ENCODE measurements at places on chromosomes 11 and 22.

DNA sequence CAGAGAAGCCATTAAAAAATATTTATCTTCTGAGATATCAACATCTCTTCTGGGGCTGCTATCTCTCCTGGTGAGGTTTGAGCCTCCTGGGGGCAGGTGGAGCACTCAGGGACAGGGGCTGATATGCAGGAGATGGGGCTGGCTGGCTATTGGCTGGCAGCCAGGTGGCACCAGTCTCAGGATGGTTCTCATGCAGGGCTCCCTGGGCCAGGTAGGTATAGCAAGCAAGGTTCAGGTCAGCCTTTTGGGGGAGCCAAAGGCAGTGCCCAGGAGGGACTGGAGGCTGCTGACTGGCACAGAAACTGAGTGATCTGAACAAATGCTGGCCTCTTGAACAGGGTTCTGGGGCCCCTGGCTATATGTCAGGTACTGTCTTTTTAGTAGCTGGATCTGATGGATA is 29.7 kb upstream of the EMSY start:
- no peak for DNase-seq

GRCh38 chr11:11789735-11790369 is 51.9 kb upstream of the USP47 start:
- DNase-seq: no peak

- DNase-seq: no peak
These were observed 309.8 kb downstream of the SHANK2 start for GRCh38 chr11:70942593-70942992.

GRCh38 chr11:115550291-115551059 is 46.3 kb upstream of the CADM1 start:
- no peak for DNase-seq

DNA sequence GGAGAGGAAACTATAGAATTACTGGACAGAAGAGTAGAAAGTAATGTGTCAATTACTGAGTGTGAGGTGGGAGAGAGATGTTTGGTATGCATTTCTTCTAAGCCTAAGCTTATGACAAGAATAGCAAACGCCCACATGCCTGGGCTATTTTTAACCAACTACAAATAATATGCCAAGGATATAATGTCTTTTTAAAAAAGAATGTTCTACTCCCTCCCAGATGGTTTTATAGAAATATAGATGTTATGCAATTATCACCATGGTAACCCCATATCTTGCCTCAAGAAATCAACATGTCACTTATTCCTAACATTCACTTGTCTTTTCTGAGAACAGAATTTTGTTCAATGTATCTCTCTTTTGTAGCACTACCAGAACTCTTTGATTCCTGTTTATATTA is 996.7 kb upstream of the CHORDC1 start:
- DNase-seq: no peak

- DNase-seq: no peak
These were observed 58.3 kb downstream of the PRR5L start for GRCh38 chr11:36354221-36355003.

GRCh38 chr11:126318574-126319373 is 14.9 kb downstream of the DCPS start:
- DNase-seq: no peak

GRCh38 chr11:71420455-71421241 is 27.5 kb downstream of the DHCR7 start:
- DNase-seq: no peak

GRCh38 chr11:107605061-107606006 is 14.4 kb downstream of the ELMOD1 start:
- no peak for DNase-seq

GRCh38 chr11:110715541-110715940 is 3.3 kb upstream of the ARHGAP20 start:
- no peak for DNase-seq

DNA sequence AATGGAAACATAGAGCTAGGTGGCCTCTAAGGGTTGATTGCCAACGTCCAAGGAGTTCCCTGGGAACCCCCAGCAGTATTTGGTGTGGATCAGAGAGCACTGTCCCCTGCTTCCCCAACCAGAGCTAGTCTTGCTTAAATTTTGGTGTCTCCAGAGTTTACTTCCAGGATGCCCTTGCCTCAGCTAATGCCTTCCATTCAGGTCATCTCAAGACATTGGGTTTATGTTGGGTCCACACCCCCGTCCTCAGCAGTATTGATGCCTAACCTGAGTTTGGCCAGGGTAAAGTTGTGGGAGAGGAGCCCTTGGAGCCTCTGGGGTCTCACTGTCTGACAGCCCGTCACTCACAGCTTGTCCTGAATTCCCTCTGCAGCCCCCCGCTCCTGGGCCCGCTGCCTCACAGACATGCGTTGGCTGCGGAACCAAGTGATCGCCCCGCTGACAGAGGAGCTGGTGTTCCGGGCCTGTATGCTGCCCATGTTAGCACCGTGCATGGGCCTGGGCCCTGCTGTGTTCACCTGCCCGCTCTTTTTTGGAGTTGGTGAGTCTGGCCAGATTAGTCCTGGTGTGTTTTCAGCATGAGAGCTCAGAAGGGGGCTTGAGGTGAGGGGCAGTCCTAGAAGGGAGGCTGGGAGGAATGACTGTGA is 1.4 kb downstream of the RCE1 start:
- no peak for DNase-seq

GRCh38 chr11:19988598-19988997 is 171.7 kb downstream of the DBX1 start:
- no peak for DNase-seq

DNA sequence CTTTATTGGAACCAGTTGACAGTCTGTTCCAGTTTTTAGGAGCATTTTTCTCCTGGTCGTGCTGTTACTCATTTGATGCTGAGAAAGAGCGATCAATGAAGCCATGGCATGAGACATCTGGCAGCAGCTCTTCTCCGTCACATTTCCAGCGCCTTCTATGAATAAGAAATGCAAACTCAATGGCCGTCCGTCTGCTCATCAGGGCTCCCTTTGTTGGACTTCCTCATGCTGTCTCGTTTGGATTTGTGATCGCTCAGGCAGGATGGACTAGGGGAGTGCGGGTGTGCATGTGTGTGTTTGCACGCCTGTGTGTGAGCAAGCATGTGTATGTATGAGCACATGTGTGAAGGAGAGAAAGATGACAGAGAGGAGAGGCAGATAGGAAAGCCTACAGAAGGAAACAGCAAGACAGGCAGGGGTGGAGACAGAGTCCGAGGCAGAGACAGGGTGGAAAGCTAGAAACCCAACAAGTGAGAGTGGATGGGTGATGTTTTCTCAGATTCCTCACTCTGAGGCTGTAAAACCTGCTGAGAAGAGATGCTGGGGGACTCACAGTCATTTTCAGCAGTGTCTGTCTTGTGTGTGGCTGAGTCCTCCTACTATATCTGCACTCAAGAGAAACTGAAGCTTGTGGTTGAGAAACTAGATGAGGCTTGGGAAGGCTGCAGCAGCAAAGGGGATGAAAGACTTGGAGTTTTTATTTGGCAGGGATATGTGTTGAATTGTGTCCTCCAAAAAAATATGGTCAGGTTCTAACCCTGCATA is 56.0 kb upstream of the CLMP start:
- no peak for DNase-seq

DNA sequence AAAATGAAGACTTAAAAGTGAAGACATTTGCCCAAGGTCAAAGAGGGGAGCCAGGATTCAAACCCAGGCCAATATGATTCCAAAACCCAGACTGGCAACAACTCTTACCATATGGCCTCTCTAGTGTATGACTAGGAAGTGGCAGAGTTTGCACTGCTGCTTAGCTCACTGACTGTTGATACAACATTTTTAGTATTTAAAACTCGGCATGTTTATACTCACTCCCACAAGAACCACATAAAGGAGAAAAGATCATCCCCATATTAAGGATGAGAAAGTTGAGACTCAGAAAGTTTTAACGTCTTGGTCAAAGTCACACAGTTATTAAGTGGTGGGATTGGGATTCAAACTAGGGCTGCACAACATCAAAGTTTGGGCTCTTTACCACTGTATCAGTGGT is 81.7 kb downstream of the CCDC34 start:
- DNase-seq: no peak

- DNase-seq: no peak
These were observed 105.9 kb downstream of the SGSM3 start for GRCh38 chr22:40476341-40476740.

DNA sequence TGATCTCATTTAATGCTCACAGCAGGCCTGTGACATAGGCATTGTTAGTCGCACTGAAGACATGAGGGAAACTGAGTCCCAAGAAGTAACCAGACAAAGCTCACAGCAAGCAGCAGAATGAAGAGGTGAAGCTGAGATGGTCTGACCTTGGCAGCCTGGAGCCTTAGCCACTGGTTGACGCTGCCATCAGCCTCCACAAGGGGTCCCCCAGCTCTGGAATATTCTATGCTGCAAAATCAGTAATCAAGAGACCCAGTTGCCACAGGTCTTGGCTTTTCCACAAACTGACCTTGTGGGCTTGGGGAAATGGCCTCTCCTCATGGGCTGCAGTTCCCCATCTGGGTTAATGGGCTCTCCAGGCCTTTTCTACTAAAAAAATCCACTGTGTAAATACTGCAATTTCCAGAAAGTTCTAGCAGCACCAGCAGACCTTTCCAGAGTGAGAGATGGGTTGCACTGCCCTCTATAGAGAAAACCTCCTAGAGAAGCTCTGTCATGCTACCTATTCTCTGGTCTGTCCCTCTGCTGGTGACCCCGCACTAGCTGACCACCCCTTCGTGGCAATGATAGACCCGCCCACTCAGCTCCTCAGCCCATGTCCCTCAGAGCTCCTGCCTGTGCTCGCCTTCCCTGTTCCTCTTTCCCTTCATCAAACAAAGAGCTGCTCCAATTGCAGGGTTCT is 22.6 kb upstream of the ISX start:
- DNase-seq: no peak

GRCh38 chr11:130999086-130999485 is 82.8 kb upstream of the SNX19 start:
- DNase-seq: no peak

- DNase-seq: no peak
These were observed 64.7 kb upstream of the CREB3L1 start for GRCh38 chr11:46212720-46213119.

DNA sequence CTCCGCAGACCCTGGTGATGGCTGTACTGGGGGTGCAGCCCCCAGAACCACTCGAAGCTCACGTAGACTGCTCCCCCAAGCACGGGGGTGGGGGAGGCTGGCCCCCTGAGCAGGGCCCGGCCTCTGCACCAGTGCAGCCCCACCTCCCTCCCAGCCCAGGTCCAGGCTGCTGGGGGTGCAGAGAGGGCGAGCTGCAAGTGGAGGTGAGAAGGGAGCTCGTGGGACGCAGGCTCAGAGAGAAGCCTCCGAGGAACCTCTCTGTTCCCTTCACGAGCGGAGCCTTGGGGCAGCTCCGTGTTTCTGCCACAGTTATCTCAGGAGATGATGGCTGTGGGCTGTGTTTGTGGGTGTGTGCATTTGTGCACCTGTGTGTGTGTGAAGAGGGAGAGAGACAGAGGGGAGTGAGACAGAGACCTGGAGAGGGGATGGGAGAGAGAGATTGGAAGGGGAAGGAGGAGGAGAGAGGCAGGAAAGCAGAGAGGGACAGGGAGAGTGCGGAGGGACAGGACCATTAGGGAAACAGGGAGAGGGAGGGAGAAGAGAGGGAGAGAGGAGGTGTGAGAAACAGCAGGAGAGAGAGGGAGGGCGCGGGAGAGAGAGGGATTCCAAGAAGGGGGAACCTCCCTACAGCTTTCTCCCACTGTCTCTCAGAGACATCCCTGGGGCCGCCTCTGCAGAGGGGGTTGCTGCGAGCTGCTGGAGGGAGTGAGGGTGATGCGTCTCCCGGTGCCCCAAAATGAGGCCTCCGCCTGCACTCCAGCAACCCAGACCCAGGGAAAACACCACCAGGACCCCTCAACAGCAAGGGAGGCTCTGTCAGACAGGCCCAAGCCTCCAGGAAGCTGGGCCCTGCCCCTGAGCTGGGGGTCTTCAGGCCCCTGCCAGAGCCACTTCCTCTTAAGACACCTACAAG is 1488.6 kb downstream of the BRD1 start:
- no peak for DNase-seq

DNA sequence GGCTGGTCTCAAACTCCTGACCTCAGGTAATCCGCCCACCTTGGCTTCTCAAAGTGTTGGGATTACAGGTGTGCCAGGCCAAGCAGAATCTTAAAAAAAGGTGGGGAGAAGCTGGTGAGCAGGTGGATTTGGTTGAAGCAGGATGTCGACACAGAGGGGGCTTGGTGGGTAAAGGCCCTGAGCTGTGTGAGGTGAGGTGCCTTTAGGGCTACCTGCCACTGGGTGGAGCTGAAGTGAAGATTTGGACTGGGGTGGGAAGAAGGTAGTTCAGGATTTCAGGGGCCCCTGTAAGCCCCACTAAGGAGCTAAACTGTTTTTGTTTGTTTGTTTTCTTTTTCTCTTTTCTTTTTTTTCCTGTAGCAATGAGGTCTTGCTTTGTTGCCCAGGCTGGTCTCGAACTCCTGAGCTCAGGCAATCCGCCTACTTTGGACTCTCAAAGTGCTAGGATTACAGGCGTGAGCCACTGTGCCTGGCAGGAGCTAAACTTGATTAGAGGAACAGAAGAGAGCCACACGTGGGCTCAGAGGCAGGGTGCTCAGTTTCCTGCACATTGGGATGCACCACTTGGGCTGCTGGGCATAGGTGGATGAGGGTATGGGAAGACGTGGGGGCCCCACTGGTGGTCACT is 6.0 kb downstream of the P2RX6 start:
- DNase-seq: no peak

GRCh38 chr11:44143987-44144909 is 48.8 kb downstream of the EXT2 start:
- DNase-seq: no peak

DNA sequence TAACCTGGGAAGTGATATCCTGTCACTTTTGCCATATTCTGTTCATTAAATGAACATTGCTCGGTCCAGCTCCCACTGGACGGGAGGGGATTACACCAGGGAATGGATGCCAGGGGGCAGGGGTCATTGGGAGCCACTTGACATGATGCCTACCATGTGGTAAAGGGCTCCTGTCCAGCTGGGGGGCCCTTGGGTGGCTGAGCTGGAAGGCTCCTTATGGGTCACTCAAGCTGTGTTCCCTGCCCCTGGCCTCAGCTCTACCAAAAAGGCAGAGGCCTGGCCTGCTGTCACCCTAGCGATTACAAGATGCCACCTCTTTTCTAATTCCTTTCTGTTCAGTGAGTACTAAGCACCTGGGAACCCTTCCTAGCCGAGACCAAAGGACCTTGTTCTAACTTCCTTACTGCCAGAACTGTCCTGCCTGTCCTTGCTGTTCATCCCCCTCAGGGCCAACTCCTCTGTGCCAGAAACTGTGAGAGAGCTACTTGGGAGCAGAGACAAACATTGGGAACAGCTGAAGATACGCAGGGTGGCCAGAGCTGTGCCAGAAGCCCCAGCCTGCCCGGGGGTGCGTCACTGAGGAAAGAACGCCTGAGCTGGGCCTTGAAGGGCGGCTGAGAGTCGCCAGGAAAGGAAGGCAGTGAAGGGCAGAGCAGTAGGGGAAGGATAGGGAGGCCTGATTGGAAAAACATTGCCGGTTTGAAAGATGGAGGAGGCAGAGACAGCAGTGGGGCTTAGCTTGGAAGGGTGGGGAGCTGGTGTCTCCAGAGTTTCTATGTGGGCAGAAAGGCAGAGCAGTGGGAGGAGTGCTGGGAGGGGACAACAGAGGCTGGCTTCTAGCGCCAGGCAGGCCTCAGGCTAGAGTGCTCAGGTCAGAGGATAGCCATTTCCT is 12.7 kb upstream of the UVRAG start:
- no peak for DNase-seq

Data from activated CD4-positive, alpha-beta T cell treated with anti-CD3 and anti-CD28 coated beads, Interleukin-2, amount 50 U/mL, for 24 hours (primary cell).